ENCODE measurements at places on chromosomes 1 and 21.

DNA sequence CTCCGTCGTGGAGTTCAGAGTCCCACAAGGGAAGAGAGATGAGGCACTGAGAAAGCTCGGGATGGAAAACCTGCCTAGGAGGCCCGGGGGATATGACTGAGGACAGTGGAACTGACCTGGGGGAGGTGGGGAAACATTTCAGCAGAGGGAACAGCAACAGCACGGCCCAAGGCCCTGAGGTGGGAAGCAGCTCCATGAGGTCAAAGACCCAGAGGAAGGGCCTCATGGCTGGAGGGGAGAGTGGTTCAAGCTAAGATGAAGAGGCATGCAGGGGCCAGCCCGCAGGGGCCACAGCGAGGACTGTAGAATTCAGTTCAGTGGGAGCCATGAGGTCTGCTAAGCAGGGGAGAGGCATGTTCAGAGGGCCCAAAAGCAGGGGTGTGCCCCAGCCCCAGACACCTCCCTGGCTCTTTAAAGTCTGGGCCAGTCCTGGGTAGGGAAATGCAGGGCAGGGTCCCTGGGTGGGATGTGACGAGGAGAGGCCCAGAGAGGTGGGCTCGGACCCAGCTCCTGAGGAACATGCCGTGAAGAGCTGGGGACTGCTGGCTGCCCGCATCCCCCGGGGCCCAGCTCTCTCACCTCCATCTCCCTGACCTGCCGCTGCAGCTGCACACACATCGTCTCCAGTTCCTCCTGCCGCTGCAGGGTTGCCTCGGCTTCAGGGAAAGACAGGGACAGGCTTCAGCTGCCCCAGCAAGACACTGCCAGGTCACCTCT, 9.9 kb downstream of the UBXN11 start:
- DNase-seq: no peak

DNA sequence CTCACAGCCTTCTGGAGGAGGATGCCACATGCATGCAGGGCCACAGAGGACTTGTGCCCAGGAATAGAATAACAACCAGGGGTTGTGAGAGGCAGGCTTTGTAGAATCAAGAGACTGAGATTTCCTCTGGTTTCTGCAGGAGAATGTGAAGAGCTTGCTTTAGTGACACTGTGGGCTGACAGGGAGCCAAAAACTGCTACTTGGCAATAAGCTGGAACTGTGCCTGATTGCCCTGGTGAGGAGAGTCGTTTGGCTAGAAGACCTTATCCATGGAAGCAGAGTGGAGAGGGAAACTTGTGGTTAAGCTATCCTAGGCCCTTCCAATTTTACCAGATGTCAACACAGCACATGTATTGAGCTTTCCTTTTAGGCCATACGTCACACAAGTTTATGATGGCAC, 902.1 kb downstream of the MRPL39 start:
- DNase-seq: no peak

- no peak for DNase-seq
Measured at GRCh38 chr21:29487154-29487553, 188.4 kb downstream of the BACH1 start.

DNA sequence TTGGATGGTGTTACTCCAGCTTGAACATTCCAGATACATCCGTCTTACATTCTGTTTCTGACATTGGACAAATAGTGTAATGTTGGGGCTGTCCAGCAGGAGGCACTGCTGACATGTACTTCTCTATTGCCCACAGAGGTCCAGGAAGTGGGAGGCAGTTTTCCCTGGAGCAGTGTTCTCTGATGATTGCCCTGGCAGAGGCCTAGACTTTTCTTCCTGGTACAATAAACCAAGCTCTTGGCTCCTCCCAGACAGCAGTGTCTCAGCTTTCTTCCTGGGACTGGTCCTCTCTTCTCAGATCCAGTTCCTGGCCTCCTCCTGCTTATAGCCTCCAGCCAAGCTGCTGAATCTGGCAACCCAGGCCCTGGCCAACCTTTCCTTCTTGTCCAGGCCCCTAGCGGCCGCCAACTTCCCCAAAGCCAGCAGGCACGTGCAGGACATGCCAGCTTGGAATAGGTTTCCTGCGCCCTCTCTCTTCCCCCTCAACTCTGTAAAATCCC, 14.9 kb upstream of the IFNLR1 start:
- peak; percentile 71 for DNase-seq

DNA sequence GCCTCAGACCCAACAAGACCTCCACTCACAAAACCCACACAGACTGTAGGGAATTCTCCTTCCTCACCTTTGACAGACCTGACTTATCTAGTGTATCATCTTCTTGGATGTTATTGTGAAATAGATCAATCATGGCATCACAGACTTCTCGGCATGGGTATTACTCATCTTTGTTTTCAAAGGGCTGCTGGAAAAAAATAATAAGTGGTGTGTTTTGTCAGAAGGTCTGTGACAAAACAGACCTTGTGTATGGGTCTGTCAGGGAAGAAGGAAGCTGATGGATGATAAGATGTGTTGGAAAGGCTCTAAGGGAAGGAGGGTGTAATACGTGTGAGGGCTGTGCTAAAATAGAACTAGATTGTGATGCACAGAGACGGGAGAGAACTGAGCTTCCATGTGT, 13.9 kb upstream of the S100A7 start:
- DNase-seq: no peak
